ENCODE measurements at places on chromosomes 1 and 21.

GRCh38 chr1:17569200-17570139, 30.0 kb downstream of the ARHGEF10L start:
- peak; percentile 87 for DNase-seq

DNA sequence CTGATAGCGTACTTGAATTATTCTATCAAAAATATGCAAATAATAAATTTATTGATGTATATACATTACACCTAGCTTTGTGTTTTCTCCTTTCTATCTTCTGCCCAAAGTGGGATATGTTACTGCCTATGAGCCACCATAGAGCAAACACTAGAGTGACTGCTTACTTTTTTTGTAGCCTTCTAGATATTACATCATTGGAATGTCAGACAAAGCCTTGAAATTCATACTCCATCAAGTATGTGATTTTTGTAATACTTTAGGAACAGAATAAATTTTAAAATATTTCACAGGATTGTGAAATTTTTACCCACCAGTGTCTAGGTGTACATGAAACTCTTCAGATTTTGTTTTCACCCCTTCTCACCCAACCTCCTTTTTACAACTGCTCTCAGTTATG, 787.6 kb downstream of the USP25 start:
- DNase-seq: no peak

DNA sequence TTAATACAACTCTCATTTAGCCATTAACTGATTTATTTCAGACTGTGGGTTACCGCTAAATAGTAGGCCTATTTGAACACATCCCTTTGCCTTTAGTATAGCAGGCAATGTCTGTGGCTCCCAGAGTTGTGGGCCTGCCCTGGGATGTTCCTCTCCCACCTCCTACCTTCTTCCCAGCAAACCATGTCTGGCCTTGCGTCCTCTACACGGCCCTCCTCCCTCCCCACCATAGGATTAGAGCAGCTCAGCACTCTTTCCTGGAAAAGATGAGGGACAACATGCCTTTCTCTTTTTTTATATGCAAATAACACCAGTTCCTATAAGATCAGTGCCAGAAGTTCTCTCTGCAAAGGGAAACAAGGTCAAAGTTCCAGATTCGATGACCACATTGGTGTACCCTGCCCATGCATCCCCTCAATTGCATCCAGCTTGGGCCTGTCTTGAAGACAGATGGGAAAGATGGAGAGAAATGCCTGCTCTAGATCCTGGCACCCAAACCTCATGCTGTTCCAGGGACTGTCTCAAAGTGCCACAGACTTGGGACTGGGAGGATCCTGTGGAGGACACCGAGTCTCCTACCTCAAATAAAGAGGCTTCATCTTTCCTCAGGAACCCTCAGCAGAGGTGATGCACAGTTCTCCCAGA, 57.2 kb downstream of the CD46 start:
- DNase-seq: no peak

GRCh38 chr1:104720741-104721140, 971.0 kb downstream of the AMY1C start:
- DNase-seq: no peak

DNA sequence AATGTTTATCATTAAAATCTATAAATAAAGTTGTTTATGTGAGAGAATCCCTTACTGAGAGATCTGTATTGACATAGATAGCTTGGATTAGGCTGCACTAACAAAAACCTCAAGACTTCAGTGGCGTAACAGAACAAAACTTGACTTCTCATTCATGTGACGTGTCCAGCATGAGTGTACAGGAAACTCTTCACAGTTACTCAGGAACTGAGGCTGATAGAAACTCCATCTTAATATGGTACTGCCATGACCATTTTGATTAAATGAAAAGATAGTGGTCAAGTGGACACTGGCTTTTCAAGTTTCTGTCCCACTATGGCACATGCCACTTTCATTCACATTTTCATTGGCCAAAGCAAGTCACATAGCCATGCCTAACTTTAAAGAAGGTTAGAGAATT, 3.7 kb downstream of the ST3GAL3 start:
- no peak for DNase-seq

DNA sequence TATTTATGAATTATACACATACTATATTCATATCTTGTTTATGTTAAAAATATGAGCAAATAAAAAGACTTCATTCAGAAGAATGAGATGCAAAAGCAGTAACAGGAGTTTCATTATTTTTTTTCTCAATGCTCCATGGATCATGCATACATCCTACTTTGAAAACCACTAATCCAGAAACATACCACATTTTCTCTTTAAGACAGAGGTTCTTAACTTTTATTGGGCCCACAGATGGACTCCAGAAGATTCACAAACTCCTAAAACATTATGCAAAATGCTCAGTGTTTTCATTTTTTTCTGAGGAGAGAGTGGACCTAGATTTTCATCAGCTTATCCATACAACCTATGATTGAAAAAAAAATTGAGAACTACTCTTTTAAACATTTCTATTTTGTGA, 227.8 kb downstream of the DNM3 start:
- no peak for DNase-seq

GRCh38 chr1:112904071-112904830, 51.7 kb downstream of the SLC16A1 start:
- no peak for DNase-seq

DNA sequence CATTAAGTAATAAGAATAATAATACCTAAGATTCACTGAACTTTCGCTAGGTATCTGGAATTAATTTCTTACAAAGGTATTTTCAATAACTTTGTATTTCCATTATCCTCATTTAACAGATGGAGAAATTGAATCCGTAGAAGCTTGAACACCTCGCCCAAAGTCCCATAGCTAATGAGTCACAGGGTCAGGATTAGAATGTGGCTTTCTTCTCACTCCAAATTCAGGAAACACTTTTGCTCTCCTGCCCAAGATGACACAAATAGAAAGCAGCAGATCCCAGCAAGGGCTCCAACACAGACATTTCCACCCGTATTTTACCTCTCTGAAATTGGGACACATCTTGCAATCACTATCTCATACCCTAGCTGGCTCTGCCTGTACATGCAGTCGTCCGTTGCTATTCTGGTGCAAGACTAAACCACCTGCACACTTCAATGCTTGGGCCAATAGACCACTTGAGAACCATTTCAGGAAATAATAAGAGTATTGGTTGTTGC, 125.9 kb upstream of the GREM2 start:
- DNase-seq: no peak

DNA sequence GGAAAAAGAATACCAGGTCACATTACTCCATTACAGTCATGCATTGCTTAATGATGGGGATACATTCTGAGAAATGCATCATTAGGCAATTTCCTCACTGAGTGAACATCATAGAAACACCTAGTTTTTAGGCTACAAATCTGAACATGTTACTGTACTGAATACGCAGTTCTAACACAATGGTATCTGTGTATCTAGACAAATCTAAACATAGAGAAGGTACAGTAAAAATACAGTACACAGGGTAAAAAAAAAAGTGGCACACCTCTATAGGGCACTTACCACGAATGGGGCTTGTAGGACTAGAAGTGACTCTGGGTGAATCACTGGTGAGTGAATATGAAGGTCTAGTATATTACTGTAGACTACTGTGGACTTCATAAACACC, 115.7 kb downstream of the AKT3 start:
- DNase-seq: no peak

DNA sequence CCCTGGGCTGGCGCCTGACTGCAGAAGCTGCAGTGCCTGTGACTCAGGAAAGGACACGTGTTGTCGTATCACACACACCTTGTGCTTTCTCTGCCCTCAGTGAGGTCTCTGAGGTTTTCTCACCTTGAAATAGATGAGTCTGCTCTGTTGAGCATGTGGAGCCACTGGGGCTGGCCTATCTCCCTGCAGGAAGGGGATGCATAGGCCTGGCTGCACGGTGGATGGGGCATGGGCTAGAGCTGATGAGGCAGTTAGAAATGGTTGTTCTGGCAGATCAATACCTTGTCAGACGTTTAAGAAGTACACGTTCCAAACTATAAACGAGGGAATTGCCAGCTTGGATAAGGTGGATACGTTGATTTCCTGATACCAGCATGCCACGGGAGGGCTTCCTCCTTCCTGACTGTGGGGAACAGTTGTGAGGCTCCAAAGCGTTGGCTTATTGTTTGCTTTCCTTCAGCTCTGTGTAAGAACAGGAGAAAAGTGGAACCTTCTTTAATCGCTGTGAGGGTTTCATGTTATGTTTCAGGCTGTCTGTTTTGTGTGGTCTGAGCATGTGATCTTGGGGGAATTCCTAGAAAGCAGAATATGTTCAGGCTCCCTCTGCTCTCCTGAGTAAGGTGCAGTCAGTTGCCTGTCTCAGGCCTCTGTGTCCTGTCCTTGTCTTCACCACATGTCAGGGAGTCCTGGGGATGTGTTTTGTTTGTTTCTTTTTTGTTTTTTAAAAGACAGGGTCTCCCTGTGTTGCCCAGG, 44.8 kb downstream of the PCNT start:
- no peak for DNase-seq

- DNase-seq: no peak
Observed at GRCh38 chr1:57620605-57621004, 196.7 kb upstream of the DAB1 start.

DNA sequence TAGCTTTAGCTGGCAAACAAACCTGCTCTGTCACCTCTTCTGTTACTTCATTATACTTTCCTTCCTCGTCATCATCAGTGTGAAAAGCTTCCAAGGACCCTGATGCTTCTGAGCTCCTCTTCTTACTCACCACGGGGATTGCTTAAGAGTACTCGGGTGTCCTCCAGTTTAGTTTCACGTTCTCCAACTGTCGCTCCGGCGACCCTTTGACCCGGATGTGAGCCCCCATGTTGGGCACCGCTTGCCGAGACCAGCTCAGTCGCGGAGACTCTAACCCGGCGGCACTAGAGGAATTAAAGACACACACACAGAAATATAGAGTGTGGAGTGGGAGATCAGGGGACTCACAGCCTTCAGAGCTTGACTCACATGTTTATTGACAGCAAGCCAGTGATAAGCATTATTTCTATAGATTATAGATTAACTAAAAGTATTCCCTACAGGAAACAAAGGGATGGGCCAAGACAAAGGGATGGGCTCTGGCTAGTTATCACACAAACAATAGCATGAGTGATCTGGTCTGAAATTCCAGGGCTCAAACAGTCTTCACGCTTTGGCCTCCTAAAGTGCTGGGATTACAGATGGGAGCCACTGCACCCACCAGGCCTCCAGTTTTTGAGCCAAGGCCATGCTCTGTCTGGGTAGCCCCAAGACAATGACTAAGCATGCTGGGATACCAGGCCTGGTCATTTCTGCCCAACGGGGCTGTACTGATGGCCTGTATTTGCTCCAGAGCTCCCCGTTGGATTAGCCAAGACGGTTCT, 30.1 kb upstream of the ENO1 start:
- no peak for DNase-seq

GRCh38 chr1:116537040-116537831, 33.6 kb downstream of the CD58 start:
- DNase-seq: no peak

DNA sequence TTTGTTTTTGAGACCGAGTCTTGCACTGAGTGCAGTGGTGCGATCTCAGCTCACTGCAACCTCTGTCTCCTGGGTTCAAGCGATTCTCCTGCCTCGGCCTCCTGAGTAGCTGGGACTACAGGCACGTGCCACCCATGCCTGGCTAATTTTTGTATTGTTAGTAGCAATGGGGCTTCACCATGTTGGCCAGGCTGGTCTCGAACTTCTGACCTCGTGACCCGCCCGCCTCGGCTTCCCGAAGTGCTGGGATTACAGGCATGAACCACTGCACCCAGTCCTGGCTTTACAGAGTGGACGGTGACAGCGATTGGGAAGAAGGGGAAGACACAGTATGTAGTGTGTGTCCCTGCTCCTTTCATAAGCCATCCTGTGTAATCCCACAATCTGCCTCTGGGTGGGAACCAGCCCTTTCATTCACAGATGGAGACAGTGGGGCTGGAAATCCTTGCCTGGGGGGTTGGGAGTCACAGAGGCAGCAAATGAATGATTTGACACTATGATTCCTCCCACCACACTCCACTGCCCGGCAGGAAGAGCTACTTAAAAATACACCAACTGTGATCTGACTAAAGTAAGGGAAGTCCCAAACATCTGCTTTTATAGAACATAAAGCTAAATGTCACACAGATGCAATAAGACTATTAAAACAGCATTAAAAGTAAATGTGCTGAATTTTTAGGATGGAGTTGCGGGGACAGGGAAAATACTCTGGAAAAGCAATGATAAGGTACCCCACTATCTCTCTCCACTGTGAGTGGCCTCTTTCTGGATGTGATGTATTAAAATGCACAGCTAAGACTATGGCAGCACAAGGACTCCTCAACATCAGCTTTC, 4.5 kb downstream of the PARP1 start:
- no peak for DNase-seq

GRCh38 chr21:34034369-34035014, 38.9 kb upstream of the MRPS6 start:
- no peak for DNase-seq

- DNase-seq: no peak
Observed at GRCh38 chr21:39645331-39645730, 32.6 kb downstream of the B3GALT5 start.

DNA sequence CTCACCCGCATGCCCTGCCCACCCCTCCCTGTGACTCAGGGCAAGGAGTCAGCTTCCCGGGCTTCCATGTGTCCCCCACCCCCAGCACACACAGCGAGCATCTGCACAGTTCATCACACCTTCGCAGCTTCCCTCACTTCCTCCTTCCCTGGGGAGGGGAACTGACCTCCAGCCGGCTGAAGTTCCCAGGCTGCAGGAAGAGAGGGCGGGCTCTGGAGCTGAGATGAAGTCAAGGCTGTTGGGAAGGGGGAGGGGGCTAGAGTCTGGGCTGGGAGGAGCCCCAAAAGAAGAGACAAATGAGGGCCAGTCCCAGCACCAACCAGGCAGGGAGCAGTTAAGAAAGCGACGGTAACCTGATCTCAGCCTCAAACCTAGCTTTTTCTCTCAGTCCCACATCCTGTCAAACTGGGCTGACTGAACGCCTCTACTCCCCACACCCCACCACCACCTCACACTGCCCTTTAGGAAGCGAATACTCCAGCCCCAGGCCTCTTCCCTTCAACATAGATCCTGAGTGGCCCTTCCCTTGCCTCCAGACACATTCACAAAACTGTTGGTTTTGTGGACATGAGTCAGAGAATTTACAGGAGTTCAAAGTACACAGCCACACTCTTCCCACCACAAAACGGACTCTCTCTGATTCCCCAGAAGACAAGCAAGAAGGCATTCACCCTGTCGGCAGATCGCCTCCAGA, 1.8 kb downstream of the RHOC start:
- DNase-seq: no peak

GRCh38 chr1:224707843-224708725, 92.0 kb downstream of the CNIH3 start:
- no peak for DNase-seq

All from amygdala (tissue), 56 donors.